ENCODE measurements at places on chromosomes 16 and 17. TPM values are rescaled to one million over a fixed set of nuclear protein-coding genes. Genes with fewer than 3 reads are reported as not detected.

MRC2 gene
- 18.1 TPM for total RNA-seq

TMEM11 gene
- total RNA-seq: 31.5 TPM

NPIPB6 gene
- 0.40 TPM for total RNA-seq

HSBP1 gene
- total RNA-seq: 176 TPM

OR4D1 gene
- not detected for total RNA-seq

- DNase-seq: no peak
Observed at GRCh38 chr17:39404542-39405378, 3.3 kb upstream of the FBXL20 start.

DNA sequence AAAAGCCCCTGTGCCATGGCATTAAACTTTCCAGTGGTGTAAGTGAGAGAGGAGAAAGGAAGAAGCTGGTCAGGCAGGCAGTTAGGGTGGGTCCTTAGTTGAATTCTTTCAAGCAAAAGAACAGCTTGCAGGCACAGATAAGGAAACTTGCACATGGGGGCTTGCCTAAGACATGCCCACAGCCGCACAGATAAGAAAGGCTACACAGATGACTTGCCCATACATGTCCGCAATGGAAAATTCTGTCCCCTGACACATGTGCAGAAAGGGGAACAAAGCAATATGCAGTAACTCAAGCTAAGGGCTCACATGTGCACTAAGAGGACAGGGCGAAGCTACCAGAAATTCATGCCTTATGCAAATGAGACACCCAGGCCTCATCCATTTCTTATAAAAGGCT is 69.9 kb downstream of the GSG1L start:
- DNase-seq: no peak

DNA sequence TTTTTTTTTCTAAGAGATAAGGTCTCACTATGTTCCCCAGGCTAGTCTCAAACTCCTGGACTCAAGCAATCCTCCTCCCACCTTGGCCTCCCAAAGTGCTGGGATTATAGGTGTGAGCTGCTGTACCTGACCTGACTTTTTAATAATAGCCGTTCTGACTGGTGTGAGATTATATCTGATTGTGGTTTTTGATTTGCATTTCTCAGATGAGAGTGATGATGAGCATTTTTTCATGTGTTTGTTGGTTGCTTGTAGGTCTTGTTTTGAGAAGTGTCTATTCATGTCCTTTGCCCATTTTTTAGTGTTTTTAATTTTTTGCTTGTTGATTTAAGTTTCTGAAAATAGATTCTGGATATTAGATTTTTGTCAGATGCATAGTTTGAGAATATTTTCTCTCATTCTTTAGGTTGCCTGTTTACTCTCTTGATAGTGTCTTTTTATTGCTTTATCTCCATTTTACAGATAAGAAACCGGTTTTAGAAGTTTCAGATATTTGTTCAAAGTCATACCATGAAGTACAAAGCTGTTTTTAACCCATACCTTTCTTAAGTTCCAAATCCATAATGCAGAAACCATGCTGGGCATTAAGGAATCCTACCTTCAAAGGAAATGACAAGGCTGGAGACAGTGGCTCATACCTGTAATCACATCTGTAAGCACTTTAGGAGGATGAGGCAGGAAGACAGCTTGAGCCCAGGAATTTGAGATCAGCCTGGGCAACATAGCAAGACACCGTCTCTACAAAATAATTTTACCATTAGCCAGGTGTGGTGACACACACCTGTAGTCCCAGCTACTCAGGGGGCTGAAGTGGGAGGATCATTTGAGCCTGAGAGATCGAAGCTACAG is 168.4 kb upstream of the TBX2 start:
- DNase-seq: no peak

GRCh38 chr17:48595278-48595999 is 1.9 kb upstream of the HOXB5 start:
- no peak for DNase-seq

- DNase-seq: no peak
Observed at GRCh38 chr17:67326440-67326839, 39.9 kb downstream of the PSMD12 start.

- DNase-seq: no peak
Observed at GRCh38 chr17:27294689-27295630, 1.0 kb downstream of the WSB1 start.

GRCh38 chr16:7085776-7086175 is 246.9 kb upstream of the RBFOX1 start:
- no peak for DNase-seq

DNA sequence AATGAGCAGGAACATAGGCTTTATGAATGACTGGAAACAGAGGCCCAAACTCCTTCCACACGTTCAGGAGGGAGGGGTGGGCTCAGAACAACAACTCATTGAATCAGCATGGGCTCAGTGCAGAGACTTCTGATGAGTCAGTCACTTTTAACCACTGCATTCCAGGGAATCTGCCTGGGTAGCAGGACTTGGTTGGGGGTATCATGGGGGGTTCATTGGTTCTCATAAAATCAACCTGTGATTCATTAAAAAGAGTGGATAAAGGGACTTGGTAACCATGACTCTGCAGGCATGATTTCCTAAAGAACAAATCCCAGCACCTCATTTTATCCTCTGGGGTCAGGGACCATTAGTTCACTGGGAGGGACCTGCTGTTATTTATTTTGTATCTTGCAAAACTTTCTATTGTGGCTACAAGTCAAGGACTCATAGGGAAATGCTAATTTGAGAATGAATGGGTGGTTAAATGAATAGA is 13.8 kb downstream of the ITGB3 start:
- no peak for DNase-seq

GRCh38 chr16:89099905-89100304 is 6.3 kb downstream of the ACSF3 start:
- DNase-seq: no peak

- peak; percentile 64 for DNase-seq
Observed at GRCh38 chr17:59848778-59849177, 44.0 kb downstream of the TUBD1 start.

DNA sequence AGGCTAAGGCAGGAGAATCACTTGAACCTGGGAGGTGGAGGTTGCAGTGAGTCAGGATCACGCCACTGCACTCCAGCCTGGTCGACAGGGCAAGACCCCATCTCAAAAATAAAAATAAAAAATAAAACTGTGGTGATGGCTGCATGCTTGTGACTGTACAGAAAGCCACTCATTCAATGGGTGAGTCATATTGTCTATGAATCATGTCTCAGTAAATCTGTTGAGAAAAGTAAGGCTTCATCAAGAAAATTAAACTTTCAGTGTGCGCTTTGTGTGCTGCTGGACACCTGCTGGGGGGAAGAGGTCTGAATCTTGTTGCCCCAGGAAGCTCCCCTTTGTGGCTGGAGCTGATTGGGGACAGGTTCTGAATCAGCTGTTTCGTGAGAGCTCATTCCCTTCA is 11.3 kb downstream of the NUBP1 start:
- DNase-seq: no peak

- DNase-seq: peak; percentile 74
Observed at GRCh38 chr17:7478276-7479212, 887 bp downstream of the ZBTB4 start.

GRCh38 chr16:54207837-54208236 is 78.8 kb downstream of the IRX3 start:
- DNase-seq: no peak

DNA sequence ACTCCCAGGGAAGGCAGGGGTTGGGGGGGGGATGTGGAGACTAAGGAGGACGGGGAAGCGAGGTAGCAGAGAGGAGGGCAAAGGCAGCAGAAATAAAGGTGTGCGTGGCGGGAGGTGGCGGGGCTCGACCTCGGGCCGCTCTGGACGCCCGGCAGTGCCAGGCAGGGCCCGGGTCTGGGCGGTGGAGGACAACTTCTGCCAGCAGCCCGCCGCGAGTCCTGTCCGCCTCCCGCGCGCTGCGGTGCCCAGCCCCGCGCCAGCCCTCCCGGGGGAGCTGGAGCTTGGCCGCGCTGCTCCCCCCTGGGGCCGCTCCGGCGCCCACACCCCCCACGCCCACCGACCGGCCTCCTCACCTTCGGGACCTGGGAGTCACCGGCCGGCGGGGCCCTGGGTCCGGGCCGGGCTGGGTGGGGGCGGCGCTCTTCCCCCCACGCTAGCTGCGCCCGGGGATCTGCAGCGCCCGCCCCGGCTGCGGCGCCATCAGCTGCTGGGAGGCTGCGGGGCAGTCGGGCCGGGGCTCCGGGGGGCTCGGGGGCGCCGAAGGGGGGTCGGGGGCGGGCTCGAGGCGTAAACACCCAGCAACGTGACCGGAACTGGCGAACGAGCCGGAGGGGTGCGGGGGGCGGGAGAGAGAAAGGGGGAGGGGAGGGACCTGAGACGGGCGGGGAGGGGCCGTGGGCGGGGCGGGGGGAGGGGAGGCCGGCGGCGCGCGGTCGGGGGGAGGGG is at the start of gene CCDC92B:
Gene CCDC92B, minus strand, starts transcription at position 595 of the 726 bp plus-strand sequence. CDS start 14,507 bp downstream, outside the sequence.
- no peak for DNase-seq

GRCh38 chr17:42536372-42537155 is 523 bp downstream of the NAGLU start:
- peak; percentile 93 for DNase-seq

Measured in left ventricle myocardium superior (tissue), 1 donor.